ENCODE measurements at places on chromosomes 11 and 22.
A peak's percentile ranks its signal among the peaks of the same experiment; 100 is the strongest.

GRCh38 chr11:121958971-121959325 lies 157.1 kb downstream of the BLID start:
- DNase-seq: no peak
- H3K27ac ChIP-seq: no peak overlapping the region
- no peaks in the 10 kb centered on the region for H3K4me1 ChIP-seq
- H3K4me3 ChIP-seq: no peak overlapping the region
- H3K27me3 ChIP-seq: peaks cover 5% of the 10 kb centered on the region

DNA sequence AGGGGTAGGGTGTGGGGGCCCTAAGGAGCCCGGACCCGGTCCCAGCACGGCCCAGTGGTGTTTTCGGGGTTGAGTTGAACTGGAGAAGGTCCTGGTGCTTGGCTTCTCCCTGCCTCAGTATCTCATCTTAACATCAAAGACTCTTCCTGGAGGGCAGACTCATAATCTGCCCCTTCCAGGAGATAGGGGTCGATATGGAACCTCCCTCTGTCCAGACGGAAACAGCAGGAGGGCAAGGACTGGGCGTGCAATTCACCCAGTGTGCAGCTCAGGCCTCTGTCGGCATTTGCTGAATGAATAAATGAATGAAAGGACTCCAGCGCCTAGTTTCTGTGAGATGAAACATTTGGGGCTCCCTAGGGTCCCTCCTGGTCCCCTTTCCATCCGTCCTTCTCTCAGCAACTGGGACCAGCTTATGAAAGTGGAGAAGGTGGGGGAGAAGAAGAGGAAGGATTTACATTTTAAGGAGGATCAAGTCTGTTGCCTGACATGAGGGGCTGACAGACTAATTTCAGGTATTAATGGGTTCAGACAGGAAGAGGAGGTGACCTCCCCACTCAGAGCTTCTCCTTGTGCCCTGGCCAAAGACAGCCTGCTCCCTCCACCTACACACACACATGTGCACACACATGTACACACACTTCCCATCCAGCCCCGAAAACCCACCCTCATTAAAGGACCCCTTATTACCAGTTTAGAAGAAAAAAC lies 1.1 kb upstream of the SHISA8 start:
- no peak overlapping the region for H3K4me3 ChIP-seq
- peaks cover 29% of the 10 kb centered on the region for H3K4me1 ChIP-seq
- H3K27ac ChIP-seq: no peak overlapping the region
- no peaks in the 10 kb centered on the region for H3K36me3 ChIP-seq

DNA sequence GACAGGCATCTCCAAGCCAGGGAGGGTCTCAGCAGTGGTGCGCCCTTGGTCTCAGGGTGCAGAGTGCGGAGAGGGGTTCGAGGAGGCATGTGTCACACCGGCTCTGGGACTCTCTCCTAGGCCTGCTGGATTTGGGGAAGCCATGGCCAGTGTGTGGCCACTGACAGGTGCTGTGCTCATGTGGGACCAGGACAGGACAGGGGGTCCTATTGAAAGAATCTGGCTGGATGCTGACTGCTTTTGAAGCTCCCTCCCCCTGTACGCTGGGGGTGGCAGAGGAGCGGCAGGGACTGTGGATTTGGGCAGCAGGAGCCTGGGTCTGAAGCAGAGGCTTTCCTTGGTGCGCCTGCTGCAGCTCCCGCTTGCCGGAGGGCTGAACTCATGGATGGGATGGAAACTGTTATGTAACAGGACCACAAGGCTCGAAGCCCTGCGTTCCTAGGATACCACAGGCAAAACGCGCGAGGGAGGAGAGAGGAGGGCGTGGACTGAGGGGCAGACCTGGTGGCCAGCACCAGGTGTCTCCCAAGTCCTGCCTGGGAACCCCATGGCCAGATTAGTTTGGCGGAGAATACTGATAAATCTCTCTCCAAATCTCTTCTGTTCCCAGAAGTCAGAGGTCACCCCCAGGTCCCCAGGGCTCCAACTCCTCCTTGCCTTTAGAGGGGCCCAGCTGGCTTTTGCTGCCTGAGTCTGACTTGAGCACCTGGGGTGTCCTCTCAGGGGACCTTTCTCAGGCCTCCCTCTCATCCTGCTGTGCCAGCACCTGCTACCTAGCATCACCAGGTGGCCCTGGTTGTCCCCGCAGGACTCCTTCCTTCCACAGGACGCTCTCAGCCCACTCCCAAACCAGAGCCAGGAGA lies 13.8 kb upstream of the TEF start:
- peak overlapping the region; percentile 60 for H3K27ac ChIP-seq
- H3K27me3 ChIP-seq: no peaks in the 10 kb centered on the region
- H3K36me3 ChIP-seq: no peaks in the 10 kb centered on the region
- no peak for DNase-seq
- H3K4me1 ChIP-seq: peaks cover 17% of the 10 kb centered on the region

- peaks cover 24% of the 10 kb centered on the region for H3K4me1 ChIP-seq
- DNase-seq: no peak
- no peaks in the 10 kb centered on the region for H3K36me3 ChIP-seq
- no peaks in the 10 kb centered on the region for H3K27me3 ChIP-seq
Measured at GRCh38 chr22:46620588-46621242, 529 bp downstream of the GRAMD4 start.

- H3K4me3 ChIP-seq: no peak overlapping the region
- no peak for DNase-seq
- H3K27me3 ChIP-seq: no peaks in the 10 kb centered on the region
- no peak overlapping the region for H3K27ac ChIP-seq
- no peaks in the 10 kb centered on the region for H3K4me1 ChIP-seq
Measured at GRCh38 chr22:33443683-33444082, 385.5 kb upstream of the SYN3 start.

- no peak overlapping the region for H3K4me3 ChIP-seq
- no peak for DNase-seq
- peaks cover 5% of the 10 kb centered on the region for H3K4me1 ChIP-seq
- no peaks in the 10 kb centered on the region for H3K36me3 ChIP-seq
Measured at GRCh38 chr11:123145661-123146060, 49.4 kb downstream of the CLMP start.

GRCh38 chr22:25878933-25879332 lies 136.9 kb downstream of the MYO18B start:
- H3K27ac ChIP-seq: no peak overlapping the region
- no peaks in the 10 kb centered on the region for H3K36me3 ChIP-seq
- no peaks in the 10 kb centered on the region for H3K4me1 ChIP-seq
- no peak for DNase-seq
- H3K4me3 ChIP-seq: no peak overlapping the region

DNA sequence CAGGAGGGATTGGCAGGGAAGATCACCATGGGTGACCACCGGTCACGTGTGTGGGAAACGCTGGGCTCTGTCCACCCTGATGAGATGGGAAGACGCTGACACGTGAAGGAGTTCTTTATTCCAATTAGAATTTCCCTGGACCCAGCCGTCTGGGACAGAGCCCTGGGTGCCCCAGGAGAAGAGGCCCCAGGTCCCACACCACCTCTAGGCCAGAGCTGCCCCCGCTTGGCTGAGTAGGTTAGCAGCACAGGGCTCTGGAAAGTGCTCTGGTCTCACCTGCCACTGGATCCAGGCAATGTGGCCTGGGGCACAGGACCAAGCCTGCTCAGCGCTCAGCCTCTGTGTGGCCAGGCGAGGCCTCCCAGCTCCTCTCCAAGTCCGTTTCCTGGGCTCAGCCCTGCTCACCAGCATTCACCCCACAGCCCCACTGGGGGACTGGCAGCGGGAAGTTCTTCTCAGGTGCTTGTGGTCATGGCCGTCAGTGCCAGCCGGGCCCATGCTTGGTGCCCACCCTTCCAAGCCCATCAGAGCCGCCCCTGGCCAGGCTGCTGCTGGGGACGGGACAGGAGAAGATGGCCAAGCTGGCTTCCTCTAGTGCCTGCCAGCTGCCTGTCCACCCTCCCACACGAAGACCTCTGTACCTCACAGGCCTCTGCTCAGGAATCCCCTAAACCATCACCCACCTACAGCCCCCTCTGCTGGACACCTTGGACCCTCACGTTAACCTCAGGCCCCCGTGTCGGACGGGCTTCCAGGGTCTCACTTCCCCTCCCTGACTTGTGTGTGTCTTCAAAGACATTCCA lies 62.5 kb upstream of the FGF3 start:
- H3K27me3 ChIP-seq: no peaks in the 10 kb centered on the region
- no peak overlapping the region for H3K27ac ChIP-seq
- H3K36me3 ChIP-seq: no peaks in the 10 kb centered on the region
- DNase-seq: no peak
- H3K4me3 ChIP-seq: no peak overlapping the region
- H3K4me1 ChIP-seq: no peaks in the 10 kb centered on the region

GRCh38 chr11:40029391-40029790 lies 1430.1 kb downstream of the LRRC4C start:
- no peak overlapping the region for H3K4me3 ChIP-seq
- no peak overlapping the region for H3K27ac ChIP-seq
- H3K36me3 ChIP-seq: no peaks in the 10 kb centered on the region
- DNase-seq: no peak
- no peaks in the 10 kb centered on the region for H3K4me1 ChIP-seq

DNA sequence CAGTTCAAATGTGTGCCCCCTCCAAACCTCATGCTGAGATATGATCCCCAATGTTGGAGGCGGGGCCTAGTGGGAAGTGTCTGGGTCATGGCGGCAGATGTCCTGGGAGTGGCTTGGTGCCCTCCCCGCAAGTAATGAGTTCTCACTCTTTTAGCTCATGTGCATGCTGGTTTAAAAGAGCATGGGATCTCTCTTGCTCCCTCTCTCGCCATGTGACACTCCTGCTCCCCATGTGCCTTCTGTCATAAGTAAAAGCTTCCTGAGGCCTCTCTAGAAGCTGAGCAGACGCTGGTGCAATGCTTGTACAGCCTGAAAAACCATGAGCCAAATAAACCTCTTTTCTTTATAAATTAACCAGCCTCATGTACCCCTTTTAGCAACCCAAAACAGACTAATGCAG lies 98.8 kb downstream of the SGSM3 start:
- H3K4me1 ChIP-seq: peaks cover 4% of the 10 kb centered on the region
- H3K4me3 ChIP-seq: no peak overlapping the region
- no peak overlapping the region for H3K27ac ChIP-seq
- no peaks in the 10 kb centered on the region for H3K36me3 ChIP-seq

DNA sequence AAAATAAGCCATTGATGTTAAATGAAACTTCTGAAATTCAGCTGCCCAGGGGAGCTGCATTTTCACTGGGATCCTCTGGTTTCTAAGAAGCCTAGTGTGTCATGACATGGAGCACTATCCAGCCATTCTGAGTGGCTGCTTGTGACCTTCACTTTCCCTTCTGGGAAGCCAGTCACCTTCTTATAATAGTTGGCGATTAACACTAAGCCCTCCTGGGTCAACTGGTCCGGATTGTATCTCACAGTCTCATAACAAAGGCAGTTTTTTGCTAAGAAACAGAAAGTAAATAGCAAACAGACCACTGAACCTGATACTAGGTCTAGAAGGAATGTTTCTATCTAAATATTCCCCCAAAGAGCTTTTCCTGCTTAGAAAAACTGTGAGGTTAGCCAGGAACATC lies 7.9 kb downstream of the CSRP3 start:
- no peaks in the 10 kb centered on the region for H3K27me3 ChIP-seq
- DNase-seq: no peak
- no peaks in the 10 kb centered on the region for H3K36me3 ChIP-seq

- H3K4me1 ChIP-seq: no peaks in the 10 kb centered on the region
- H3K4me3 ChIP-seq: no peak overlapping the region
- H3K27ac ChIP-seq: no peak overlapping the region
- no peaks in the 10 kb centered on the region for H3K27me3 ChIP-seq
Measured at GRCh38 chr11:48029681-48030290, 49.4 kb downstream of the PTPRJ start.

DNA sequence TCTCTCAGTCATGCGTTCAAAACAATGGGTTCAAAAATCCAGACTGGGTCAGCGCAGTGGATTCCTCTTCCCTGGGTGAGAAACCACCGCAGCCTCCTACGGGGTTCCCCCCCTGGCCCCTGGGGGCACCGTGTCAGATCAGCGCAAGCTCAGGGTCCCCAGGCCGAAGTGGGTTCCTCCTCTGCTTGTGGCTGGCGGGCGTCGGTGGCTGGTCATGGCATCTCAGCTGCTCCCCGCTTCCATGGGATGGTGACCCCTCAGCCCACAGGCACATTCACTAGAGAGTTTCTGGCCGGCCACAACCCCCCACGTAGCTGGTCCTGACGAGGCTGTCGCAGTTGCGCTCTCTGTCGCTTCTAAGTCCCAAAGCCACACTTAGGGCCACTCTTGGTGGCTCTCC lies 389.8 kb downstream of the TBC1D22A start:
- H3K27ac ChIP-seq: no peak overlapping the region
- H3K27me3 ChIP-seq: no peaks in the 10 kb centered on the region
- no peaks in the 10 kb centered on the region for H3K4me1 ChIP-seq
- no peak overlapping the region for H3K4me3 ChIP-seq
- no peak for DNase-seq

DNA sequence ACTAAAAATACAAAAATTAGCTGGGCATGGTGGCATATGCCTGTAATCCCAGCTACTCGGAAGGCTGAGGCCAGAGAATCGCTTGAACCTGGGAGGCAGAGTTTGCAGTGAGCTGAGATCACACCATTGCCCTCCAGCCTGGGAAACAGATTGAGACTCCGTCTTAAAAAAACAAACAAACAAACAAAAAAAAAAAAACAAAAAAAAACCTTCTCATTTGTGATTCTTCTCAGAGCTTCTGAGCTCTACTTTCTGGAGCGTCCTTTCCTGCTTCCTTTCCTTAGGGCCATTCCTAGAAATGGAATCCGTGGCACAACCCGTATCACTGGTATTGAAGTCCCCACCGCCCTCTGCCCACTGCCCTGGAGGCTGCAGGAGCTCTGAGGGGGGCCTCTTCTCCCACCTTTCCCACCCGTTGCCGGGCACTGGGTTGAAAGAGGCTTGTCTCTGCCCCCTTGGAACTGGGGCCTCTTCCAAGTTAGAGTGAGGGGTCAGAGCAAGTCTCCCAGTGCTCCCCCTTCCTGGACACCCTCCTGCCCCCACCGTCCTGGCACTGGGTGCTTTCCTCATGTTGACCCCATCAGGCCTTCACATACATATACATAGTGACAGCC lies 2.0 kb upstream of the SHISA8 start:
- peaks cover 86% of the 10 kb centered on the region for H3K27me3 ChIP-seq
- no peaks in the 10 kb centered on the region for H3K36me3 ChIP-seq
- no peak overlapping the region for H3K4me3 ChIP-seq
- H3K4me1 ChIP-seq: peaks cover 35% of the 10 kb centered on the region
- no peak overlapping the region for H3K27ac ChIP-seq
- no peak for DNase-seq

GRCh38 chr11:65100674-65101350 lies 4.8 kb downstream of the VPS51 start:
- H3K4me1 ChIP-seq: peaks cover 20% of the 10 kb centered on the region
- peak overlapping the region; percentile 30 for H3K27ac ChIP-seq
- H3K36me3 ChIP-seq: peaks cover 41% of the 10 kb centered on the region

- H3K4me3 ChIP-seq: no peak overlapping the region
- H3K4me1 ChIP-seq: no peaks in the 10 kb centered on the region
- H3K27ac ChIP-seq: no peak overlapping the region
- peaks cover 4% of the 10 kb centered on the region for H3K36me3 ChIP-seq
Measured at GRCh38 chr22:23688571-23688970, 2.2 kb upstream of the RGL4 start.
